Pancreas (tissue), 10 donors: ENCODE measurements at places on chromosomes 7 and 10.

DNA sequence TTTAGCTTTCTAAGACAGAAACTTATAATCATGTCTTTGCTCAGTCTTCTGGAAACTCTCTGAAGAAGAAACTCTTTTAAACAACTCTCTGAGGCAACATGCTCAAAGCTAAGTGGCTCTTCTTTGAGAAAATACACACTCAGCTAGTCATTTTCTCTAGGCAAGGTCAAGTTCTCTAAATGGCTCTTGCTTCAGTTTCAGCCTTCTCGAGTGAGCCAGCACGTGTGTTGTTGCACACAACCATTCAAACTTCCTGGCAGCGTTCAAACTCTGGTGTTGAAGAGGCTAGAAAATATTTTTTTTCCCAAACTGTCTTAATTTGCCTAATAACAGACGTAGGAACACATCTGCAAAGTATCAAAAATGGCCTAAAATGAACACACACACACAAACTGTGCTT lies 129.1 kb downstream of the THSD7A start:
- H3K36me3 ChIP-seq: no peaks in the 10 kb centered on the region
- no peak overlapping the region for H3K27ac ChIP-seq
- H3K4me3 ChIP-seq: no peak overlapping the region
- H3K27me3 ChIP-seq: no peaks in the 10 kb centered on the region

DNA sequence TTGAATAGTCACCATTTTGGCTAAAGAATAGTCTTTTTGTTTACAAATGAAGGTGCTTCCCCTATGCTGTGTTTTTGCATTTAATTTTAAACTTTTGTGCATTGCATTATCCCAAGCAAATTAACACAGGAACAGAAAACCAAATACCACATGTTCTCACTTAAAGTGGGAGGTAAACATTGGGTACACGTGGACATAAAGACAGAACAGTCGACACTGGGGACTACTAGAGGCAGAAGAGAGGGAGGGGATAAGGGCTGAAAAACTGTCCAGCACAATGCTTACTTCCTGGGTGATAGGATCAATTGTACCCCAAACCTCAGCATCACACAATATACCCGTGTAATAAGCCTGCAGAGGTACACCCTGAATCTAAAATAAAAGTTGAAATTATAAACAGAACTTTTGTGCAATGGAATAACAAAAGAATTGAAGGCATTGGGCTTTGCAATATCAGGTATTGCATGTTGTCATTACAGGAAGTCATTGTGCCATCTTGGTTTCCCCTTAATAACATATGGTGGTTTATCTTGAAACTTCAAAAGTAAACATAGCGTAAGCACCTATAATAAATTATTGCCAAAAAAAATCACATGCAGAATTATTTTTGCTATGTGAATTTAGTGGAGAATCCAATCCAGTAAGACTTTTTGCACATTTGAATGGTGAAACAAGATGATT lies 16.1 kb downstream of the ADD3 start:
- DNase-seq: no peak
- H3K4me3 ChIP-seq: no peak overlapping the region

DNA sequence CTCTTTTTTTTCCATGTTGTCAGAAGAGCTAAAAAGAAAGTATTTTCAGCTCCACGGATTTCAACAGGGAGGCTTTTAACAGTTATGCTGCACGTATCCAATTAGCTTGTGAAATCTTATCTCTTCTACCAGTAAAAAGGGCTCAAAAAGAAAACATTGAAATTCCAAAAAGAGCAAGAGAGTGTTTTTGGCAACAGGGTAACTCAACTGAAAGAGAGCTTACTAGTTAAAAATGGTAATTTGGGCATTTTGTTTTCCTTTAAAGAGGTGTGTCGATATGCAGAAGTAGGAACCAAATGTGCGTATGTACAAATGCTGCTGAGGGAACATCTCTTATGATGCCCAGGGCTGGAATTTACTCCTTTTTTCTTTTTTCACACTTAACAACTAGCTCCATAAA lies 292.8 kb downstream of the PRKG1 start:
- H3K27me3 ChIP-seq: no peaks in the 10 kb centered on the region
- H3K36me3 ChIP-seq: no peaks in the 10 kb centered on the region
- no peak overlapping the region for H3K27ac ChIP-seq
- no peak for DNase-seq

- H3K4me3 ChIP-seq: no peak overlapping the region
- no peaks in the 10 kb centered on the region for H3K27me3 ChIP-seq
- no peak for DNase-seq
- no peaks in the 10 kb centered on the region for H3K36me3 ChIP-seq
- no peak overlapping the region for H3K27ac ChIP-seq
- no peaks in the 10 kb centered on the region for H3K4me1 ChIP-seq
These were observed 76.8 kb upstream of the CARD11 start for GRCh38 chr7:3120513-3120912.

DNA sequence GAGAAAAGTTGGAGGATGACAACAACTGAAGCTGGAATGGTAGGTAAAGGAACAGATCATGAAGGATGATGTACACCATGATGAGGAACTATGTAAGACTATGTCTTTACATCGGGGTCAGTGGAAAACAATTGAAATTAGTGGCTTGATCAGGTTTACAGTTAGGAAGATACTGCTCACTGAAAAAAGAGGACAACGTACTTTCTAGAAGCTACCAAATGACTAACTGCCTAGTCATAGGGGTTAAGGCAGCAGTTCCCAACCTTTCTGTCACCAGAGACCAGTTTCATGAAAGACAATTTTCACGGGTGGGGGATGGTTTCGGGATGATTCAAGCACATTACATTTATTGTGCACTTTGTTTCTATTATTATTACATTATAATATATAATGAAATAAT lies 91.6 kb upstream of the ANKRD1 start:
- H3K36me3 ChIP-seq: no peaks in the 10 kb centered on the region
- no peaks in the 10 kb centered on the region for H3K27me3 ChIP-seq
- no peaks in the 10 kb centered on the region for H3K4me1 ChIP-seq
- no peak for DNase-seq
- no peak overlapping the region for H3K4me3 ChIP-seq

GRCh38 chr10:31756729-31757110 lies 171.9 kb downstream of the ARHGAP12 start:
- no peak overlapping the region for H3K27ac ChIP-seq
- H3K36me3 ChIP-seq: no peaks in the 10 kb centered on the region
- H3K4me1 ChIP-seq: peaks cover 18% of the 10 kb centered on the region
- H3K4me3 ChIP-seq: no peak overlapping the region

GRCh38 chr7:139061416-139061815 lies 25.6 kb upstream of the ZC3HAV1L start:
- H3K27me3 ChIP-seq: no peaks in the 10 kb centered on the region
- H3K36me3 ChIP-seq: peaks cover 4% of the 10 kb centered on the region
- no peaks in the 10 kb centered on the region for H3K4me1 ChIP-seq
- H3K4me3 ChIP-seq: no peak overlapping the region
- no peak for DNase-seq
- H3K27ac ChIP-seq: no peak overlapping the region
